Putamen (tissue), 1 donor: ENCODE measurements at places on chromosomes 13 and 19.

DNA sequence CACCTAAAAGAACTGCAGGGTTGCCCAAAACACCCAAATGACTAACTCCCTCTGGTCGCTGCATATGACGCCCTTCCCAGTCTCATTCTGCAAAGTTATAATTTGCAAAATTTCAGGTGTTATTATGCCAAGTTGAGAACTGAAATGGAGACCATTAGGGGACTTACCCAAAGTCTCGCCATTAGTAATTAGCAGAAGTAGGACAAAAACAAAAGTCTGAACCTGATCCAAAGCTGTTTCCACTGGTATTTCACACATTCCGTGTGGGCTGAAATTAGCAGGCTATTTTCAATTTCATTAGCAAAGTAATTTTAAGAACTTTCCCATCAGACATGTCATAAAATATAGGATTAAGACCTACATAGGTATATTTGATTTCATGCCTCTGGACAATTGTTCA, 6.8 kb downstream of the RUBCNL start:
- DNase-seq: no peak

DNA sequence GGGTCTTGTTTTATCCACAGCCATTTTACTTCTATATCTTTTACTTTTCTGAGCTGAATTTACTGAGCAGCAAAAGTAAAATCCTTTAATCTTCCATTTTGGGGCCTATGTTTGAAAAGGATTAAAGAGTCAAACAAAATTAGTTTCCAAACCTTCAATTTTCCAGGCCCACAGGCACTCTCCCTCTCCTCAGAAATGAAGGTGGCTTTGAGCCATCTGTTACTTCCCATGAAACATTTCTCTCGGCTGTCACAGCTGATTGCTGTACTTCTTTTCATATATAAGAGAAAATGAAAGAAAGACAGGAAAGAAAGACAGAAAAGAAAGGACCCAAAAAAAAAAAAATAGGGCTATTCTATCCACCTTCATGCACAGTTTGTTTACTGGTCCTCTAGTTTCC, 194.9 kb downstream of the LACC1 start:
- no peak for DNase-seq

DNA sequence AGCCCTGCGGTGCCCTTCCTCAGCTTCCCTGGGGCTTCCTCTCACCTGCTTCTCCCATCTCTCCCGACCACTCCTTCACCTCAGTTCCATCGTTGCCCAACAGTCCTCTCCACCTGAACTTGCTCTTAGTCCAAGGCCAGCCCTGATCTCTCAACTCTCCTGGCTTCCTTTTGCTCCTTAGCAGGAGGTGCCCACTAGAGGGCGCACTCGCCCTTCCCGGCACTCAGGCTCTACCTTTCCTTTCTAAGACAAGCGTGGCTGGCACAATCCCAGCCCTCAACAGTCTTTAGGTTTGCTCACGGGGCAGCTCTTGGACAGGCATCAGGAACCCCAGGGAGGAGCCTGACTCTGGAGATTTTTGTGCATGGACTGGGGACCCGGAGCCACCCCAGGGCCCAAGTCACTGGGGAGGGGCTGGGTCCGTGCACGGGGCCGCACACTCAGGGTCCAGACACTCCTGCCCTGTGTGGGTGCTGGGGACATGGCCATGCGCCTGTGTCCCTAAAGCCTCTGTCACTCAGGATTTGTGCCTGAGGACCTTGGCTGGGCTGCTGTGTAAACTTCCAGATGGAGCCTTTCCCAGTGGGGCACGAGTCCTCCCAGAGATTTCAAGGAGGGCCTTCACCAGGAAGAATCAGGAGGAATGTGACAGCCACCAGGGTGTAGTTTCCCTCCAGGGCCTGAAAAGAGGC, 12.1 kb upstream of the CEACAM8 start:
- peak; percentile 32 for DNase-seq

DNA sequence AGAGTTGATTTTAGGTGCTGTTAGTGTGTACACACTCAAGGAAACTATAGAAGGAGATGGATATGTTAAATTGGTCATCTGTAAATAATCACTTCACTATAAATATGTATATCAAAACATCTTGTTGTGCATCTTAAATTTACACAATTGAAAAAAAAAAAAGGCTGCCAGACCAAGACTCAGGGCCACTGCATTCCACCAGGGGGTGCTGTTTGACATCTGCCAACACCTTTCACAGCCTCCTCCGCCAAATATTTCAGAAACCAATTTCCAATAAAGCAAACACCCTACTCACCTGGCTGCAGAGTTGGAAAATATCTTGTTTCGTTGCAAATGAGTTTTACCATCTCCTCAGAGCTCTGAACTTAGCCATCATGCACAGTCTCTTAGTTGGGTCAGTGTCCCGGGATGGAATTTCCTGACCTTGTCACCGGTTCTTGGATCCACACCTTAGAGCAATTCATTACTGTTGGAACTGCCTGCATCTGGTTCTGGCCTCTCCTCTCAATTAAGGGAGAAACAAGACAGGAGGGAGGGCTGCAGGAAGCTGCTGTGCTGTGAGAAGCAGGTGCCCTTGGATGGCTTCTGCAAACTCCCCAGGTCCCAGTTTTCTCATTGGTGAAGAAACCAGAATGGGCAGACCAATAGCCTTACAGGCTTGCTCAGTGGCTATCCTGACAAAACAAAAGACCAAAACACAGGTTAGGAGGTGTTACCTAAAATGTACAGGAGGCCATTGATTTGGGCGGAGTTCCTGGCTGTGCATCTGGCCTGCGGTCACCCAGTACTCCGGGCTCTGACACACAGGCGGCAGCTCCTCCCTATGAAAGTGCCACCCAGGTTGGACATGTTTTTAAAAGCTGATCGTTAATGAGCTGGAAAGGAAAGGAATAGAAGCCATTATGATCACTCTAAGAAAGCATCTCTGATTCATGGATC, 746.6 kb downstream of the UQCRFS1 start:
- DNase-seq: peak; percentile 12

DNA sequence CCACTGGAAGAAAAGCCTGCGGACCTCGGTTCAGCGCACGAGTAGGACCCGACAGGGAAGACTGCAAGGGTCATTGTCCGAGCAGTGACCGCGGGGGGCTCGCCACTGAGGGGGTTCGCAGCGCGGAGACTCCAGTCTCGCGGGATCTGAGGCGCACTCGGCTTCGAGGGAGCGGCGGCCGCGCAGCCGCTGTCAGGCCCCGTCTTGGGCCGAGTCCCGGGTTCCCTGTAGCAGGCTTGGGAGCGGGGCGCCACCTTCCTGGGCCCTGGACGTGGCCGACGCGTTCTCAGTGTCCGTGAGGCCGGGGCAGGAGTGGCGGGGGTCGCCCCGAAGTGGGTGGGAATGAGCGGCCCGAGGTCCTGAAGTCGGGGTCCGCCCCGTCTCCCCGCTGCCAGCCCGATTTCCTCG, 474 bp upstream of the FAM174C start:
- no peak for DNase-seq

DNA sequence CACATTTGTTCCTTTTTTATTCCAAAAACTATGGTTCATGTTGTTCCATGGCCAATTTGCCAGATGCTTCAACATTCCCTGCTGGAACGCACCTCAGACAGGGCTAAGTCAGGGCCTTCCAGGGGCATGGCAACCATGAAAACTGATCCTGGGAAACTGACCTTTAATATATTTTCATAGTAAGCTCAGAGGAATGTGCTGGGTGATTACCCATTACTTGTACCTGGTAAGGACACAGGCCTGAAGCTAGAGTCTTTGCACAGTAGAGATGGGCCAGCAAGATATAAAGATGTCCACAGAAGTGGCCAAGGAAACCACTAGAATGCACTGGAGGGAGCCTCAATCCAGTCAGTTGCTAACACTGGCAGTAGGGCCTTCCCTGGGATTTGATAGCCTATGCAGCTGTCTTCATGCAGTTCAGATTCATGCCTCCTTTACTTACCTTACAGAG, 353.1 kb downstream of the ENOX1 start:
- no peak for DNase-seq

DNA sequence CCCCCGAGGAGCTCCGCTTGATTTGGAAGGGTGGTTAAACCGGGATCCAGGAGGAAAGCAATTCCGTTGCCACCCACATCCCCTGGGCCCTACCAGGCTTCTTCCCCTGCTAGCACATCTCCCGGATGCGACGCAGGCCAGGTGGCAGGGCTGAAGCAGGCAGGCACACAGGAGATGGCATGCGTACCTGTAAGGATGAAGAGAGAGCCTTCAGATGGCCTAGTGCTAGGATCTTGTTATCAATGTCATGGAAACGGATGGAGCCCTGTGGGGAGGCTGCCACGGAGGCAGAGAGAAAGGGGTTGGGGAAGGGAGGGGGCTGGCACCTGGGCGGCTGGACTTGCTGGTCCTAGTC, 8.5 kb upstream of the SOX1 start:
- DNase-seq: no peak

- DNase-seq: no peak
Observed at GRCh38 chr13:79407349-79407979, 1.4 kb upstream of the RBM26 start.

DNA sequence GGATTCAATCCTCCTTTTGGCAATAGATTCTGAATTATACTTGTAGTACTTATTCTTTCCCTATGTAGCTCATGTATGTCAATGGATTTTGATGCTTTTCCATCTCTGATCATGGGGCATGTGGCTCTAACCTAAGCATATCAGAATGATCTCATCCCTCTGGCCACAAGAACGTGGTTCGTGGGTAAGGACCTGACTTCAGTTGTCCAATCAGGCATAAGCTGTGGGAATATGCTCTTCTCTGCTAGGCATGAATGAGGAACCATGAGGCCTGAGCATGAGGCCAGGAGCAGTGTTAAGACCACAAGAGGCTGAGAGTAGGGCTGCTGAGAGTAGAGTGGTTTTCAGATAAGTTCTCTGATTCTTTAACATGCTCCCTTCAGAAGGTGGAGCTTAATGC, 292.4 kb upstream of the TSHZ3 start:
- DNase-seq: no peak

GRCh38 chr13:42170029-42170428, 101.9 kb upstream of the AKAP11 start:
- no peak for DNase-seq

DNA sequence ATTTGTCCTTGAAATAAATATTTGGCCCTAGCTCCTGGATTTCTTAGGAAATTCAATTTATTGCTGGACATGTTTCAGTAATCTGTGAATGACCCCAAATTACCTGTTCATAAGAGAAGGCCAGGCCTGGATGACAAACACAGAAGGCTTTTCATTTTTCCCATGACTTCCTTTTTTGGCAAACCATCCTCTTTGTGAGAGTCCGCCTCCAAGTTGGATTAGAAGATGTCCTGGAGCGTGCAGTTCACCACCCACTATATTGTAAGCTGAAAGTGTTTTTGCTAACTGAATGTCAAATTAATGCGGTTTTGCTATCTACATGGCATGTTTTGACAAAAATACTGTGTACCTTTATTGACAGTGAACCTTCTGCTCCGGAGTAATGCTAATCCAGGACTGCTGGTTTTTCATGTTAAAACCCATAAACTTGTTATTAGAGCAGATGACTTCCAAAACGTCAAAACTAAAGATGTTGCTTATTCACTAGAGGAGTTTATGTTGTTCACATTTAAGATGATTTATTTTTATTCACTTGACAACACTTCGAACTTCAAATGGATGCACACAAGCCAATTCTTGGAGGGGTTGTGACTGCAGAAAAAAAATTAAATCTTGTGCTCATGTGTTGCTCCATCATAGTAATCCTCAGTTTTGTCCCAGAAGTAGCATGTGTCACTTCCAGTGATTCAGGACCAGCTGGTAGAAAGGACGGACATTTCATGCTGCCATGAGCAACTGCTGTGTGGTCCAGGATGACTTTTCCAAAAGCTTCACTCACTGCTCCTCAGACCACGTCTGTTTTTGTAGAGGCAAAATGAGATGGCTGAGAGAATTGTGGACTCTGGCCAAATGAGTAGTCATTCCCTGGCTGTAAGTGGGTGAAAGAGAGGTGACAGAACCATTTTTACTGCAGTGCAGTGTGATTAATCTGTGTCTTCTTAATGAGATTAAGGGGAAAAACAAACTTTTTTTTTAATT, 71.0 kb downstream of the ITGBL1 start:
- peak; percentile 14 for DNase-seq

DNA sequence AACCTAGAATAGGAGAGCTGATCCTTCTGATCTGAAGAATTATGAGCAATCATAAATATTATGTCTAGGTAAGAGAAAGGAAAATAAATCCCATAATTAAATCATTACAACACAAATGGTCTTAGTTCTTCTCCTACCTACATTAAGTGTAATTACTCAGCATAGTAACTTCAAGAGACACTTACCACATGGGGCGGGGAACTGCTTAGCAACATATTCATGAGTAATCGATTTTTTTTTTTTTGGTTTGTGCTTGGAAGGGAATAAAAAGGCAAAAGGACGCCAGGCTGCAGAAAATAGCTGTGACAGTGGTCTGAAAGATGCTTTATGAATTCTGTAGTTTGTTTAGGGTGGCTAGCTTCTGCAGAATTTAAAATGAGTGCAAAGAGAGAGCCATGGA, 103.3 kb upstream of the HTR2A start:
- no peak for DNase-seq

GRCh38 chr19:16834747-16835146, 5.5 kb downstream of the SIN3B start:
- DNase-seq: no peak

DNA sequence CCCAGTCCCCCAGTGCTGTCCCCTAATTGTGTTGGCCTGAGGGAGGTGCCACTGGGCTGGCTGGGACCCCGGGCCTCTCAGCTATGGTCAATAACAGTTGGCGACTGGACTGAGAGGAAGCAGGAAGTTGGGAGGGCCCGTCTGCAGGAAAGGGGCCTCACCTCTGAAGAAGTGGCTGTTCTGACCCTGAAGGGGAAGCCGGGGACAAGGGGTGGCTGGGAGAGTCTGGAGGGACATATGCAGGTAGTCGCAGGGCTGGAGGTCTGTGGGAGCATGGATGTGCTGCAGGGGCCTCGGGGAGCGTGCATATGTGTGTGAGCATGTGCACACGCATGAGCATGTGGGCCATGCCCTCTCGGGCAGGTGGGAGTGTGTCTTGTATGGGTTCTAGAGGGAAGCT, 5.9 kb downstream of the PKN1 start:
- DNase-seq: no peak

GRCh38 chr19:45529420-45529785, 22.1 kb downstream of the VASP start:
- DNase-seq: no peak

- DNase-seq: no peak
Observed at GRCh38 chr19:11379857-11380350, 4.2 kb downstream of the EPOR start.

DNA sequence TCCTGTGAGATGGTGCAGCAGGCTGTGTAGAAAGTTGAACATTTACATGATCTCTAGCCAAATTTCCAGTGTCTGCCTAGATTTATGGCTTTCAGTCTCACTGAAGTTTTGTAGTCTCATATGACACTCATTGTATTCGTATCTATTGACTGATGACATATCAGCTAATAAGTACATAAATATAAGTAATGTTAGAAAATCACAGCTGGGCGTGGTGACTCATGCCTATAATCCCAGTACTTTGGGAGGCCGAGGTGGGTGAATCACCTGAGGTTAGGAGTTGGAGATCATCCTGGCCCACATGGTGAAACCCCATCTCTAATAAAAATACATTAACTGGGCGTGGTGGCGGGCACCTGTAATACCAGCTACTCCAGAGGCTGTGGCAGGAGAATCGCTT, 54.7 kb upstream of the HTR2A start:
- peak; percentile 15 for DNase-seq

- DNase-seq: peak; percentile 15
Observed at GRCh38 chr13:98171900-98172589, 5.0 kb downstream of the RNF113B start.

GRCh38 chr13:95185851-95186250, 115.4 kb downstream of the ABCC4 start:
- DNase-seq: no peak
